Activated naive CD8-positive, alpha-beta T cell treated with anti-CD3 and anti-CD28 coated beads, Interleukin-2, amount 50 U/mL, for 16 hours (primary cell): ENCODE measurements at places on chromosomes 11 and 22.

DNA sequence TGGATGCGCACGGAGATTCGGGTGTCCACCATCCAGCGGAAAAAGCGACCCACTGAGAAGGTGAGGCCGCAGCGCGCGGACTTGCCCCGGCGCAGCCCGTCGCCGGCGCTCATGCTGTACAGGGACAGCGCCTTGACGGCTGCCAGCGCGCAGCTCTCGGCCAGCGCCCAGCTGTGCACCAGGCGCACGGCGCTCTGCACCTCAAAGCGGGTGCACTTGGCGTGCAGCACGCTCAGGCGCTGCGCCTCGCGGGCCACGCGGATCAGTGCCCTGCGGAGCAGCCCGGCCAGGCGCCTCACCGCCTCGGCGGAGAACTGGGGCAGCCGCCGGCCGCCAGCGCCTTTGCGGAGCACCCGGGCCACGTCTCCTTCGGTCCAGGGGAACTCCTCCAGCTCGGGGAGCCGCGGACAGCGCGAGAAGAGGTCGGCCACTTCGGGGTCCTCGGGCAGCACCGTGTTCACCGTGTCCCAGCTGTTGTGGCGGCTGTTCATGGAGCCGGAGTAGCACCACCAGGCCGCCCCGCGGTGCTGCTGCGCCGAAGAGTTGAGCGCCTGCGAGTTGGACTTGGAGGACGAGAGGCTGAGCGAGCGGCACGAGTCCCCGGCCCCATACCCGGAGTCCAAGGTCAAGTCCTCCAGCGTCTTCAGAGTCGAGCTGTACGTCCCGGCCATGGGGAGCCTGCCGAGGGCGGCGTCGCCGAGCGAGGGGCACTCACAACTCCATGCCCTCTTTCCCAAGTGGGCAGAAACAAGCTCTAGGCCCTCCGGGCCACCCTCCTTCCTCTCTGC, 703 bp downstream of the ABTB2 start:
- peak; percentile 4 for DNase-seq

DNA sequence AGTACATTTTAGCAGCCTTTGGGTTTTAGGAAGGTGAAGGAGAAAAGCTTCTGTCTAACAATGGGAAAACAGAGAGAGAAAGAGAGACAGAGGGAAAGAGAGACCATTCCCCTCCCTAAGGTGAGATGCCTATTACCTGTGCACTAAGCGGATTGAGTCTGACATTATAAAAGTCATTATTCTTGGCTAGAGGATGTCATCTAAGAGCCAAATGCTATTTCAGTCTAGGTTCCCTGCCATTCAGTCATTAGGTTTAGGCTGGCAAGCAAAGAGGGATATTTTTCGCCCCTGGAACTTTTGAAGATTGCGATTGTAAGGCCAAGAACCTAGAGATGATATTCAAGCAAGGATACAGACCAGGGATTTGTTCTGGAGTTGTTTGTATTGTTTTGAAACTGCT, 7.2 kb downstream of the BLID start:
- DNase-seq: no peak

- DNase-seq: no peak
Measured at GRCh38 chr11:10878408-10879214, 20.8 kb upstream of the ZBED5 start.

GRCh38 chr22:44760476-44760875, 8.1 kb downstream of the ARHGAP8 start:
- no peak for DNase-seq

DNA sequence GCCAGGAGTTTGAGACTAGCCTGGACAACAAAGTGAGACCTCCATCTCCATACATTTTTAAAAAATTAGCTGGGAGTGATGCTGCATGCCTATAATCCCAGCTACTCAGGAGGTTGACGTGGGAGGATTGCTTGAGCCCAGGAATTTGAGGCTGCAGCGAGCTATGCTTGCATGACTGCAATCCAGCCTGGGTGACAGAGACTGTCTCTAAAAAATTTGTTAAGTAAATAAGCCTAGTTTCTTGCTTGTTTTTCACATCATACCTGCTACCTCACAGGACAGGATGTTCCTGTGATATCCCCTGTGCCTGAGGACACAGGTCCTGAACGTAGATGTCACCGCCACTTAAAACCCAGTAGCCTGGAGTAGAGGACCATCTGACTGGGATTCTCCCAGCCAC, 348.6 kb downstream of the MN1 start:
- no peak for DNase-seq

- no peak for DNase-seq
Measured at GRCh38 chr11:68199295-68199987, 13.7 kb downstream of the KMT5B start.

DNA sequence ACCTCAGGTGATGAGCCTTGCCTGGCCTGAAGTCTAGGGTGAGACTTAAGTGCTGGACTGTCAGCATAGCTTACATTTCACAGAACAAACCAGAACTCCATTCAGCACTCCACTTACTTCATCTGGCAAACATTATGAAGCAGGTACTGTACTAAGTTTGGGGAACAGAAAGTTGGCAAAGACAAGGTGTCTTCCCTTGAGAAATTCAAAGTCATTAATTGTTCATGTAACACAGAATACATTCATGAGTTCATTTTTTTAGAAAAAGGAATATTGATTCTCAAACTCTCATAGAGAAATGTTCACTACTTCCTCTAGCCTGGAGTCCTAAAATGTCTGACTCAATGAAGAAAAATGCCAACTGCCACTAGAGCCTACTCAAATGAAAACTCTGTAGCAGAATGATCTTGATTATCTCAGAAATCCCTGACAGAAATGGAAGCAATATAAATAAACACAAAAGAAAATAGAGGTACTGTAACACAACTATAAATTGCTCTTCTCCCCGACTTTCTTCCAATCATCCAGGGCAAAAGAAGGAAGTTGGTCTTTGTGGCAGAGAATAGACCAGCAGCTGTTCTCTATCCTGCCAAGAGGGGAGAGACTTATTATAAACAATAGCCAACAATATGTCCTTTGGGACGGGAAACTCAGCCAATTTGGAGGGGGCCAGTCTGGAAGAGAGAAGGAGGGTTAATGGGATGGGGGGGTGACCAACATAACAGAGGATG, 129.2 kb upstream of the MTMR2 start:
- DNase-seq: no peak

GRCh38 chr22:46039535-46039934, 62.6 kb upstream of the WNT7B start:
- no peak for DNase-seq

GRCh38 chr11:119196833-119197483, 9.2 kb upstream of the CBL start:
- DNase-seq: peak; percentile 48
